Dermis microvascular lymphatic vessel endothelial cell (primary cell): ENCODE measurements at places on chromosomes 1 and 21.

DNA sequence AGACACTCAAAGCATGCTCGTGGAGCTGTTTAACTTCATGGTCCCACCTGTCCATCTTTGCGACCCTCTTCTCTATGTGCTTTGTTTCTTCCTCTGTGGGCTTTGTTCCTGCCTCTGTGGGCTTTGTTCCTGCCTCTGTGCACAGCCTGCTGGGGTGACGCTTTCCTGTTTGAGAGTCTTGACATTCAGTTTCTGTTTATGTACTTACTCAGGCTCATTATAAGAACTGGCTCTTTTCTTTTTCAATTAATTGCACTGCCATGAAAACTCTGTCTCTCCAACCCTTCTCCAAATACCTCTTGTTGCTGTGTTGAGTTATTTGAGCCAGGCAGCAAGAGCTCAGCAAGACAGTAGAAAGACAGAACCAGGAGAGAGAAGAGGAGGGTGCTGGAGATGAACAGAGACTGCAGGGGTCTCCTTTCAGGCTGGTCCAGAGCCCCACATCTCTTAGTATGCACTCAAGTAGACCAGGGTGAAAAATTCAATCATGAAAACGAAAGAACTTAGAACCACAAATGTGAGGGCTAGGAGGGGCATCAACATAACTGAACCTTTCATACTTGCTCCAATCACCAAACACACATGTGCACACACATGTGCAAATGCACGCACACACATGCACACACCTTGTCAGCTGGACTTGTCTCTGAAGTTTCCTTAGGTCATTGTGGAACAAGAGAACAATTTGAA, 88.3 kb upstream of the SGIP1 start:
- no peak for DNase-seq

DNA sequence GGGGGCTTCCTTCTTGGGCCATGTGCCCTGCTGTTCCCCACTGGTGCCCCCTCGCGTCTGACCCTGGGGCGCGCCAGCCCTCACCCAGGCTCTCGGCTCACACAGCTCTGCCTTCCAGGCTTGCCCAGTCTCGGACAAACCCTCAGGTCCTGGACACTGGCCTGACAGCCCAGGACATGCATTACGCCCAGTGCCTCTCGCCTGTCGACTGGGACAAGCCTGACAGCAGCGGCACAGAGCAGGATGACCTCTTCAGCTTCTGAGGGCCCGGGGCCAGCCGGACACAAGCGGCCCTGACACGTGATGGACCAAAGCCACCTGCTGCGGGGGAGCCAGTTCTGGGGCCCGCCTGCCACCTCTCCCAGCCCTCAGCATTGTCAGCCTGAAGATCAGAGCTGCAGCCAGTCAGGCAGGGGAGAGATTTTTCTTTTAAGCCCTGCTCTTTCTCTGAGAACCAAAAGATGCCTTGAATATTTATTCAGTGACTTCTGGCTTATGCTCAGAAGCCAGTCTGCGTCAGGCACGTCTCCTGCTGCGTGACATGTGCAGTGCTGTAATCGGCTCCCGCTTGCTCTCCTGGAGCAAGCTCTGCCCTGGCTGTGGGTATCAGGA, 23.4 kb downstream of the LDLRAP1 start:
- no peak for DNase-seq

DNA sequence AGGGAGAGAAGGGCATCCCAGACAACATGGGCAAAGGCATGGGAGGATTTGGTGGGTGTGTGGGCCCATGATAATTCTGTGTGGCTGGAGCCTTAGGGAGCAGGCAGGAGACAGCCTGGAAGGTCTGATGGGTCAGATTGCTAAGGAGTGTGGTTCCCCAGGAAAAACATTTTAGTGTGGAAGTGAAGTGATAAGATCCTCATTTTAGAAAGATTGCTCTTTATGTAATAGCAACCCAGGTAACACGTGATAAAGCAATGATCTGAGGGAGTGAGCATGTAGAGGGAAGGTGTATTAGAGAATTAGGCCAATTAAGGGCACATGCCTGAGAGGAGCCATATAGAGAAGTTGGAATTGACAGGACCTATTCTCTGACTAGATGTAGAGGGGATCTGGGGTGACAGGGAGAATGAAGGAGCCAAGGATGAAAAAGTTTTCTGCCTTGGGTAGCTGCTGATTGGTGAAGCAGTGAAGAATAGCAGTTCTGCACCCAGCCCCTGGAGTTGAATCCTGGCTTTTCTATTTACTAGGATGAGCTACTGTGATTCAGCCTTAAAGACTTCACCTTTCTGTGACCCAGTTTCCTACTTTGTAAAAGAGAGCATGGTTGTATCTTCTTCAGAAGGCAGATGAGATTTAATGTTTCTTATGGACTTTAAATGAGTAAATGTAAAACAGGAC, 18.7 kb upstream of the SLAMF6 start:
- no peak for DNase-seq

GRCh38 chr1:59986516-59987310, 60.1 kb upstream of the CYP2J2 start:
- DNase-seq: no peak

- no peak for DNase-seq
Observed at GRCh38 chr1:209318181-209319056, 265.1 kb upstream of the CAMK1G start.

GRCh38 chr1:19036041-19036812, 79.8 kb upstream of the IFFO2 start:
- no peak for DNase-seq

- DNase-seq: no peak
Observed at GRCh38 chr1:162632698-162633080, 425 bp downstream of the DDR2 start.

DNA sequence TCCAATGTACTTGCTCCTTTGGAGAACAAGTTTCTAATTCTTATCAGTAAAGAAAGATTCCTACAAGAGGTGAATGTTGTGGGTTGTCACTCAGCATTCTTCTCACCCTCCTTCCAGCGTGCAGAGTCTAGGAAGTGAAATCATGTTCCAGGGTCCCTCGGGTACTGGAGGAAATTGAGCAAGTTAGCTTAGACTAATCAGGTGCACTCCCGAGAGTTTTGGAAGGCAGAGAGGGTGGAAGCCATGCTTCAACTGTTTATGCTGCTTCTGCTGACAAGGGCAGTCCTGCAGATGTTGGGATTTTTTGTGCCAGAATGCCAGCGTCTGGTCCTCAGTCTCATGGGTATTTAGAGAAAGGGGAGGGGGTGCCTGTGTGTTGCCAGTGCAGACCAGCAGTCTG, 5.3 kb upstream of the C1orf115 start:
- no peak for DNase-seq

DNA sequence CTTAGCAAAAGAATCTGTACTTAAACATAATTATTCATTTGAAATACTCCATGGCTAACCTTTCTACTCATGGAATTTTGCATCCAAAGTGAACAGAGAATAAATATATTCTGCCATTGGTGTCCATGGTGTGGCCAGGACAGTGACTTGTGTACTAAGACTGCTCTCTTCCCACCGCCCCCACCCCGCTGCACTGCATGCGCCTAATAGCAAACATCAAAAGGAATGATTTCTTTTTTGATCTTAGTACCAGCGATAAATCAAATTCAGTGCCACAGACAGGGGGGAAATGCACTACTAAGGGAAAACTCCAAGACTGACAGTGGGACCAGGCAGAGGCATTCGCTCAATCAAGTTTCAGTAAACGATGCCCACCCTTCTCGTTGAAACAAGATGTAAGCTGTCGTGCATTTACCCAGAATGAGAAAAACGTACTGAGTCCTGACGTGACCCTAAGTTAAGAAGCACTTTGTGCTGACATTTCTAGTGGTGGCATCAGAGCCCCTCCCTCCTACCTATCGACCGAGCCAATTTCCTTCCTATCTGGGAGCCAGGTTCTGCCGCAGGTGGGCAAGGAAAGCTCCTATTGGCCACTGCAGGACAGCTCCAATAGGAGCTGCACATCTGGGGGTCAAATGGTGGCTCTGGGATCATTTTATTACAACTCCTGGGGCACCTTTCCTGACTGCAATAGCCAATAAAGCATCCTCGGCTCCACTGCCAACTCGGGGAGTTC, 12.5 kb downstream of the ESRRG start:
- no peak for DNase-seq

DNA sequence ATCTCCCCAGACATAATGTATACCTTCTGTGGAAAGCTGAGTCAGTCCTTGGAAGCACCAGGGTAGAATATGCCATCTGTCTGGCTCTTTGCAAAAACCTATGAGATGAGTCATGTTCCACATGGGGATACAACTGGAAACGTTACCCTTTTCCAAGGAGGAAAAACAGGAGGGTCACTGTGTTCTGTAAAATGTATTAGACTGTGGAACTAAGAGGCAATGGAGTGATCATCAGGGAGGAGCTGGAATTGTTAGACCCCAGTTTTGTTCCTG, 16.1 kb upstream of the PSMD4 start:
- peak; percentile 48 for DNase-seq

DNA sequence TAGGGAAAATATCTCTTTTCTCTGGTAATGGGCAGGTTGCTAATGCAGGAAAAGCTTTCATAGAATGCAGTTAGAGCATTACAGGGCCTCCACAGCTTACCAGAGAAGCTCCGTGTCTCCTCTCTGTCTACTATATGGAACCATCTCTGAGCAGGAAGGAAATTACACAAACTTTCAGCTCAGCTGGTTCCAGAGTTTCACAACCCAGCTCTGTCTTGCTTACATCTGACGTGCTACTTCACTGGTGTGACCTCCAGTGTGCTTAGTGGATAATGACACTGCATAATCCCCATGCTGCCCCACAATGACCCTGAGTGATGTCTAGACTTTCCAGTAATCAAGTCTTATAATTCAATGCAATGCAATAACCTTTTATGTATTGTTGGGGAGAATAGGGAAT, 4.3 kb upstream of the FGGY start:
- peak; percentile 95 for DNase-seq

GRCh38 chr1:29954591-29954990, 718.3 kb downstream of the PTPRU start:
- DNase-seq: no peak

- no peak for DNase-seq
Observed at GRCh38 chr1:177080564-177080963, 83.9 kb downstream of the ASTN1 start.

GRCh38 chr1:212728606-212729005, 29.0 kb upstream of the BATF3 start:
- DNase-seq: no peak

DNA sequence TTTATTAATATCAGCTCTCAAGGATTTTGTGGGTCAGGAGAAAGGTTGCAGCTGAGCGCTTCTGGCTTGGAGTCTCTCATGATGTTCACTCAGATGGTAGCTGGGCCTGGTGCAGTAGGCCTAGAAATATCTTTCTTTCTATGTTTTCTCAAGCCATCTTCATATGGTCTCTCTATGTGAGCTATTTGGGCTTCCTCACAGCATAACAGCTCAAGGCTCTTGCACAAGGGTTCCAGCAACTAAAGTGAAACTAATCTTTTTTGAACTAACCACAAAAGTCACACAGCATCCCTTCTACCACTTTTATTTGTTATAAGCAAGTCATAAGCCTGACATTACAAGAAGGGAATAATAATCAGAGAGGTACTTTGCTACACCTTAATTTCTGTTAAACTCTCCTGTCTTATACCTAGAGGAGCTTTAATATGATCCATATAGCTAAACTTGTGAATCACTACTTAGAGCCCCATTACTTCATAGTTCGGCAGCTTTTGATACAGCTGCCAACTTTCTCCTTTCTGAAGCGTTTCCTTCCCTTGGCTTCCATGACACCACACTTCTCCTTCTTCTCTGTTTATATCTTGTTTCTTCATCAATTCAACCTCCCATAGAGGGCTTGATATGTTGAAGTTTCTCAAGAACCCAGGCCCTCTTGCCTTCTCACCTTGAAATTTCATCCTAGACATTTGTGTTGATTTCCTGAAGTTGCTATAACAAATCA, 720.2 kb downstream of the LTN1 start:
- no peak for DNase-seq

DNA sequence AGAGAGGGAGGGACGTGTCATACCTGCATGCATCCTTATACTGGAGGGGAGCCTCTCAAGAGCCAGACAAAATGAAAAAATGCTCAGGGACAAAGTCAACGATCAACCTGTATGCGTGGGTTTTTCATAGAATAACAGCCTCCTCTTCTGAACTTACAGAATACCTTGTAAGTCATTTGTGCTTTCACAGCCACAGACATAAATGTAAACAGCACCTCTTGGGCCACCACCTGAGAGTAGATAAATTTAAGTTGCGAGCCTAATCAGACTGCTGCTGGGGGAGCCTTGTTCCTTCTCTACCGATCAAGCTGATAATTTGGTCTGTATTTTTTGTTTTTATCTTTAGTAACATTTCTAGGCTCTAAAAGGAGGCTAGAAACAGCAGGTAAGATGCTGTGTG, 223.1 kb downstream of the KIF26B start:
- DNase-seq: no peak

- DNase-seq: no peak
Observed at GRCh38 chr1:203678943-203679661, 52.5 kb downstream of the ATP2B4 start.

GRCh38 chr1:228094432-228095016, 8.6 kb downstream of the C1orf35 start:
- DNase-seq: no peak

DNA sequence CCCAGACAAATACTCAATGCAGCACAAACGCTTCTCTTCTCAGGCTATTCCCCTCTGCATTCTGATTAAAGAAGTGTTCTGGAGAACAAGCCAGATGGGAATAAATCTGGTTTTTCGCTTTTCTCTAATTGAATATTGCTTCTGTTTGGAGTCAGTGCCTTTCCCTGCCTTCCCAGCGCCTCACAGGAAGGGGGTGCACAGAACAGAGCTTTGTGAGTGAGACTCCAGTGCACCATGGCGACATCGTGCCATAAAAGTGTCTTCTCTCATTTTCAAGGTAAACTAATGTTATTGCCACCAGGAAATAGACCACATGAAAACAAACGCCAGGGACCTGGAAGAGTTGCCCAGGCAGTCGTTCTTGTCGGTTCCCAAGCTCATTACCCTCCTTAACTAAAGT, 43.6 kb upstream of the SLC45A1 start:
- DNase-seq: no peak

DNA sequence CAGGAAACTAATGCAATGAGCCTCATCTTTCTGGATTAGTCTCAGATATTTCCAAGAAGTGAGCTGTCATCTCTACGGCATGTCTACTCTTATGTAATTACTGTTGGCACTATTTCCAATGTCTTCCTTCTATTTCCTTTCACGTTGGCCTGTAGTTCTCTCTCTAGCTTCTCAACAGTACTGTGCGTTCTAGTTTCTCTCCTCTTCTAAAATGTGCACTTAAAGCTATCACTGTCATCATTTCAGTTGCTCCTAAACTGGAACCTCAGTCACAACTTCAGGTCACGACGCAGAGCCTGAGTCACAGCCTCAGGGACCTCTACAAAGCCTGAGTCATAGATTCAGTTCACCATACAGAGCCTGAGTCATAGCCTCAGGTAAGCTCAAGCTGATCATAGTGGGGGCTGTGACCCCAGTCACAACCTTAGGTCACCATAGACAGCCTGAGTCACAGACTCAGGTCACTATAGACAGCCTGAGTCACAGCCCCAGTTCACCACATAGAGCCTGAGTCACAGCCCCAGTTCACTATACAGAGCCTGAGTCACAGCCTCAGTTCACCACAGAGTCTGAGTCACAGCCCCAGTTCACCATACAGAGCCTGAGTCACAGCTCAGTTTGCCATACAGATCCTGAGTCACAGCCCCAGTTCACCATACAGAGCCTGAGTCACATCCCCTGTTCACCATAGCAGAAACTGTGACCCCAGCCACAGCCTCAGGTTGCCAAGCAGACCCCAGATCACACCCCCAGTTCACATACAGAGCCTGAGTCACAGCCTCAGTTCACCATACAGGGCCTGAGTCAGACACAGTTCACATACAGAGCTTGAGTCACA, 13.0 kb downstream of the WNT9A start:
- no peak for DNase-seq

- no peak for DNase-seq
Observed at GRCh38 chr1:25869909-25870606, 5.5 kb downstream of the PAQR7 start.
